ENCODE measurements at places on chromosomes 11 and 22.

GRCh38 chr11:131138731-131139130 lies 222.5 kb upstream of the SNX19 start:
- DNase-seq = no peak

DNA sequence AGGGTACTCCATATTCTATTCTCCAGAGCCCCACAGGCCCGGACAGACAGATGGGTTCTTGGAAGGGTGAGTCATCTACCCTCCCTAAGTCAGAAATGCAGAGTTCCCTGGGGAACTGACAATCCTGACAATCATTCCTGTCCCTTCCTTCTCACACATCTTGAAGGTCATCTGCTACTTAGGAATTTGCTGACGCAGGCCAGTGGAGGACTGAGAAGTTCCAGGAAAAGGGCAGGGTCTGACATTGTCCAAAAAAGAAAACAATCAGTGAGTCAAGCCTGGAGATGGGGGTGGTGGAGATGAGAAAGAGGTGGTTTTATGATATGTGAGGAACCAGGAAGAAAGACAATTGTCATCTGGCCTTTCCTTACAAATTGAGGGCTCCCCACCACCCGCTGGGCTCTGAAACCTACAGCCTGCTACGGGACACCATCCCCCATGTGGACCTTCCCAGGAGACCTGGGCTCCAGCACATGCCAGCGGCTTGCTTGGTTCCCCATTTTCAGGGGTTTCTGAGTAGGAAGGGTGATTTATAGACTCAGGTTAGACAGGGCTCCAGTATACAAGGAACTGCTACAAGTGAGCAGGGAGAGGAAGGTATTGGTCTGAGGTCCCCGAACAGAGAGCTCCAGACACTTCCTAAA lies 12.9 kb downstream of the CD59 start:
- no peak for DNase-seq

- no peak for DNase-seq
Measured at GRCh38 chr11:94472916-94473799, 20.5 kb downstream of the MRE11 start.

GRCh38 chr11:23095650-23096189 lies 235.4 kb upstream of the CCDC179 start:
- DNase-seq = no peak

GRCh38 chr11:102168481-102168880 lies 58.2 kb downstream of the YAP1 start:
- DNase-seq = no peak

DNA sequence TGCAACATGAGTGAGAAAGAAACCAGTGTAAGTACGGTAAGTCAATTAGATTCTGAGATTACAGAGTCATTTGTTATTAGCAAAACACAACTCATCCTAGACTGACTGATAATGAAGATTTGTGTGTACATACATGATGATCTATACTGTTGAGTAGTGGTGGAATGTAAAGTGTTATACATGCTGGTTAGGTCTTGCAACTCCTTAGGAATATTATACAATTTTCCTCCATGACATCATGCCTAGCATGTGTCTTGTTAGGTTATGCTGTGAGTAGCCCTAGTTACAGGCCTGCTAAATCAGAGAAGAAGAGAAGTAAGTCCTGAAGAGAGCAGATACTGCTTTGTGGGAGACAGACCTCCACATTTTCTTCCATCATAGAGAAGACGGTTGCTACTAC lies 880.6 kb downstream of the LUZP2 start:
- no peak for DNase-seq

GRCh38 chr22:18954990-18955571 lies 19.0 kb upstream of the PRODH start:
- no peak for DNase-seq

DNA sequence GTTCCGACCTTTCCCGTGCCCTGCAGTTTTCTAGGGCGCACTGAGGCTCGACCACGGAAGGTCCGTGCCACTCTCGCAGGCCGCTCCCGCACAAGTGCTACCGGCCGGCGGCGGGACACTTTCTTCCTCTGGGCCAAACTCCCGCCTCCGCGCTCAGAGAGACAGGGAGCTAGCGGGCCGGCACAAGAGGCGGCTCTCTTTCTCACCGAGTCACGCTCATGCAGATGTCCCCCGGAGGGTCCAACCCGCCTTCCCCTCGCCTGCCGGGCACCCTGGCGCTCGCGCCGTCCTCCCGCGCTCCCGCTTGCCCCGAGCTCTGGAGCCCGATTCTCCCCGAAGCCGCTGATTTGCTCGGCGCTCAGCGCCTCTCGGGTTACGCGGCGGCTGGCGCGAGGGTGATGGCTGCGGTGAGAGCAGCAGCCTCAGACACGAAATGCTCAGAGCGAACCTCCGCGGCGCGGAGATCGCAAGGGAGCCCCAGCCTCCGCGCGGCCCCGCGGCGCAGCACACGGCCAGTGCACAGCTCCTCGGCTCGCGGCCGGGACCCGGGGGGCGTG lies 1.0 kb downstream of the LMO1 start:
- no peak for DNase-seq

DNA sequence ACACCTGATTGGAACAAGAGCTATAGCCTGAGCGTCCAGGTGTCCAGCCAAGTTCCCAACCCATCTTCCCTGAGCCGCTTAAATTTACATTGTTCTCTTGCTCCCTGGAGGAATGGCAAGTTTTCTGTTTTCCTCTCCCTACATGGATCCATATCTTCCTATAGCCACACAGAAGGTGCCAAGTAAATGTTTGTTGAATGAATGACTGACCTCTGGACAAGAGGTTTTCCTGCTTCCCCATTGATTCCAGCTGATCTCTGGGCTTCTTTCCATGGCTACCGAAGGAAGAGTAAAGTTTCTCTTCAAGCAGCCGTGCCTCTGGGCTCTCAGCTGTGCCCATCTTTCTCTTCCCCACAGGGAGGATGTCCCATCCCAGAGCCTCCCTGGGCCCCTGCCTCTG lies 107.5 kb downstream of the MICAL2 start:
- no peak for DNase-seq

GRCh38 chr22:46699091-46699490 lies 39.0 kb downstream of the CERK start:
- DNase-seq = no peak

GRCh38 chr11:33893711-33894397 lies 2.0 kb upstream of the LMO2 start:
- DNase-seq = no peak

- no peak for DNase-seq
Measured at GRCh38 chr11:18304745-18305144, 17.2 kb downstream of the HPS5 start.

- peak; percentile 17 for DNase-seq
Measured at GRCh38 chr11:121800731-121801393, 315.2 kb downstream of the BLID start.

DNA sequence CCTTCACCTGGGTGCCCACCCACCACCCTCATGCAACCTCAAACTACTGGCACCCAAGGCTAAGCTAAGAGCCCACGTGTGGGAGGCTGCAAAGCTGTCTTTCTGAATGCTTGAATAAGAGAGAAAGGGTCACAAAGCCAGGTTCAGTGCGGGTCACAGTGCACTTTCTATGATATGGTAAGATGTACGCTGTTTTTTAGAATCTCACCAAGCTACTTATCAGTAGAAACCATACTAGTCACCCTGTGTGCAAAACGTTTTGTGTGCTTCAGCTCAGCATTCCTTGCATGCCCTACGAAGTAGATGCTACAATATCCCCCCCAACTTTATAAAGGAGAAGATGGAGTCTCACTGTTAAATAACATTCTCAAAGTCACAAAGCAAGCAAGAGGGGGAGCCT lies 14.9 kb downstream of the P2RX3 start:
- DNase-seq = no peak

GRCh38 chr11:73177778-73178539 lies 35.8 kb upstream of the FCHSD2 start:
- peak; percentile 68 for DNase-seq

DNA sequence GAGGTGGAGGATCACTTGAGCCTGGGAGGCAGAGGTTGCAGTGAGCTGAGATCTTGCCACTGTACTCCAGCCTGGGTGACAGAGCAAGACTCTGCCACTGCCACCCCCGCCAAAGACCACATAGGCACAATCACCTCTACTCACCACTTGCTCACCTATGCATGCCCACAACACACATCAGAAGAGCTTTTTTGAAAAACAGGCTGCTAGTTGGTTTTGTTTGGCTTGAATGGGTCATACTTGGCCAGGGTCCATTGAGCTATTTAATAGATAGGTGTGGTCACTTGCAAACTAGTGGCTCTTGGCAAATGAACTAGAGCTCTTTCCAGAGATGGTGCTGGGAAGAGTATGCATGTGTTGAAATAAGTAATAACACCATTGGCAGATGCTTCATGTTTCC lies 80.1 kb downstream of the EMSY start:
- DNase-seq = no peak

DNA sequence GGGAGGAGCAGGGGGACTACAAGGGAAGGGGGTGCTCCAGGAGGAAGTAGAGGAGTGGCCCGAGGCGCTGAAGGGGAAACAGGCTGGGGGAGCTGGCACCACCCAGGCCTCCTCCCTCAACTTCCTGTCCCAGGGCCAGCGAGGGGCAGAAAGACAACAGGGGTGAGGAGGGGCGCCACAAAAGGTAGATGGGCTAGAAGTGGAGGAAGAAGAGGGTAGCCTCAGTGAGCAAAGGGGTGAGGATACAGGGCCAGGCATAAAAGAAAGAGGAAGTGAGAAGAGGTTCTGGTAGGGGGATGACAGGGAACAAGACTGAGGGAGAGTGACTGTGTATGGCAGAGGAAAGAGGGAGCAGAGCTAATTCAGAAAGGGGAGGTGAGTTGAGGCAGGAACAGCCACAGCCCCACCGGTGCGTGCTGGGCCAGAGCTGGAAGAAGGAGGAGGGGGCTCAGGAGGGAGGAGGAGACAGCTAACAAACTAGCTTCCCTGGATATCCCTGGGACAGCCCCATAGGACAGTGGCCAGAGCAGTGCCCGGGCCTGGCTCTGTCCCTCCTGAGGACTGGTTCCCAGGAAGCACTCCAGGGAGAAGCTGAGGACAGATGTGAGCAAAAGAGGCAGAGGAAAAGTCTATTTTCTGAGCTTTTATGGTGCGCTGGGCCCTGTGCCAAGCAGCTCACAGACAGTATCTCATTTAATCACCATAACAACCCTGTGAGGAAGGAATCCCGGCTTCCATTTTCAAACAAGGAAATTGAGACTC lies 8.5 kb downstream of the DCHS1 start:
- no peak for DNase-seq

GRCh38 chr11:15835788-15836411 lies 520.4 kb downstream of the SOX6 start:
- no peak for DNase-seq
